ENCODE measurements at places on chromosomes 1 and 21.

GRCh38 chr1:99636647-99637175, 9.2 kb upstream of the PALMD start:
- DNase-seq, result no peak

DNA sequence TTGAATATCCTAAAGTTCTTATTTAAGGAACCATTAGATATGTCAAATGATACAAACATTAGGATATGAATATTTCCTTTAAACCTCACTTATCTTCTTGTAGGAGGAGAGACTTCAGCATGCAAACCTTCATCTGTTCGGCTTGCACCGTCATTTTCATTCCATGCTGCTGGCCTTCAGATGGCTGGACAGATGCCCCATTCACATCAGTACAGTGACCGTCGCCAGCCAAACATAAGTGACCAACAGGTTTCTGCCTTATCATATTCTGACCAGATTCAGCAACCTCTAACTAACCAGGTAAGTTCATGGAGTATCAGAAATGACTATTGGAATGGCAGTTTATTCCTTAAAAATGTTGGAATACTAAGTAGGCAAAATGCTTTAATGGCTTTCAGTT, 106.0 kb downstream of the DYRK1A start:
- DNase-seq, result no peak

- DNase-seq, result no peak
Observed at GRCh38 chr21:35026153-35026500, 23.0 kb downstream of the RUNX1 start.

GRCh38 chr1:151915061-151915686, 5.9 kb upstream of the THEM4 start:
- no peak for DNase-seq

DNA sequence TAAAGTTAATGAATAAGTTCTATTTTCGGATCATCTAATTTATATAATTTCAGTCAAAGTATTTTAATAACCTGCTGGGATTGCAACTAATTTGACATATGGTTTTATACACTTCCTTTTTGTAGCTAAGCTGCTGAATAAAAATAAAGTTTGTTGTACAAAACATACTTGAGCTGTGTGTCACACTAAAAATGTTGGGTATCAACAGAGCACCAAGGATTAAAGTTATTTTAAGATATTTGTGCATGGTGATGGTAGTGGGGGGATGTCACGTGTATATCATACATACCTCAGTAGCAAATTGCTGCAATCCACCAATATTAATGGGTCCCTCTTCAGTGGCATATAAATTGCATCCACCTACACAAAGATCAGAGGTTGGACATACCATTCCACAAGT, 199.6 kb downstream of the DPYD start:
- DNase-seq, result no peak

DNA sequence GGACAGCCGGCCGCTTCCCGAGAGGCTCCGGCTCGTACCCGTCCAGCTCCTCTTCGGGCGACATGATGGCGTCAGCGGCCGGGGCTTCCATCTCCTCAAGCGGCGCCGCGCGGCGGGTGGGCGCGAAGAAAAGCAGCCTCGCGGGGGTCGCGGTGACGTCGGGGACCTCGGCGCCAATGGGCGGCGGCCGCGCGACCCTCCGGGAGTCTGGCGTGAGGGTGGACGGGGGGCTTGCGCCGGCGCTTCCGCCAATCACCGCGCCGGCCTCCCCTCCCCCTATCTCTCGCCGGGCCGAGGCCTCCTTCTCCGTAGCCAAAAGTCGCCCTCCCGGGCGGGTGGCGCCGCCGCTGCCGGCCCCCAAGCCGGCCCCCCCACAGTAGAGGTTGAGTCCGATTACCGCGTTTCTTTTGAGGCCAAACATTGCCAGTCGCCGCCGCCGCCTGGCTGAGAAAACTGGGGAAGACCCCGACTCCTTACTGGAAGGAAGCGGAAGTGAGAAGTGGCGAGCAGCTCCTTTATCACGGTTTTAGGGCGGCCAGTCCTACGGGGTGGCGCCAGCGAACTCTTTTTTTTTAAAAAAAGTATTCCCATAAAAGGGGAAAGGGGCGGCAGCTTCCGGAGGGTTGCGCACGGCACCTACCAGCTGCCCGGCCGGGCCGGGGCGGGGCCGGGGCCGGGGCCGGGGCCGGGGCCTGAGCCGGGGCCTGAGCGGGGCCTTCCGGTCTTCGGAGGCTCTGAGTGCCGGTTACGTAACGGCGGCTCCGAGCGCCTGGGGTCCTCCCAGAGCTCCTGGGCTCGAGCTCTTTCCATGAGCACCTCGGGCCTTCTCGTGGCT, at the start of gene MCL1:
TSS of gene MCL1 (minus strand) at position 501 of the 835 bp plus-strand sequence. CDS start at position 421, 80 bp downstream.
- DNase-seq, result peak; percentile 90

- no peak for DNase-seq
Observed at GRCh38 chr1:116508085-116508983, 62.5 kb downstream of the CD58 start.

GRCh38 chr1:215669806-215670491, 102.8 kb downstream of the KCTD3 start:
- DNase-seq, result no peak

DNA sequence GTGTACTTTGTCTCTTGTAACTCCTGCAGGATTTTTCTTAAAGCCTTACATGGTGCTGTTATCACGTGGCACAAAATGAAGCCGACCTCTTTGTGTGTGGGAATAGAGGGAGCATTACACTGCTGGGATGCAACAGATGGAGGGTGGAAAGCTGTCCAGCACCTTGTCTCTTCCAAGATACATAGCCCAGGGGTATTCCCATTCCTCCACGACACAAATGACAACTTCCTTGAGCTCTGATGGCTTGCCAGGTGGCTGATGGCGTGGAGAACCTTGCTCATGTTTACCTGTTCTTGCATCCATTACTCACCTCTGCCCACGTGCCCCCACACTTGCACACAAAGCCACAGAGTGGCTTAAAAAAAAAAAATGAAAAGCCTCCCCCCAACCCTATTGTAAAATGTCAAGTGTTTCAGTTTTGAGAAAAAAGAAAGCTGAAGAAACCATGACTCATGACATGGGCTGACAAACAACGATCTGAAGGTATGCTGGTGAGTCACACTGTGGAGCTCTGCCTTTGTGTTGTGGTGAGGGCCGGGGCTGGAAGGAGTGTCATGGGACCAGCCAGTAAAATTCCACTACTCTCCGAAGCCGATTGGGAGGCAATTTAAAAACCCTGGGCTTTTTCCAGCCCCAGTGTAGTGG, 32.0 kb upstream of the ATP5PO start:
- peak; percentile 97 for DNase-seq

DNA sequence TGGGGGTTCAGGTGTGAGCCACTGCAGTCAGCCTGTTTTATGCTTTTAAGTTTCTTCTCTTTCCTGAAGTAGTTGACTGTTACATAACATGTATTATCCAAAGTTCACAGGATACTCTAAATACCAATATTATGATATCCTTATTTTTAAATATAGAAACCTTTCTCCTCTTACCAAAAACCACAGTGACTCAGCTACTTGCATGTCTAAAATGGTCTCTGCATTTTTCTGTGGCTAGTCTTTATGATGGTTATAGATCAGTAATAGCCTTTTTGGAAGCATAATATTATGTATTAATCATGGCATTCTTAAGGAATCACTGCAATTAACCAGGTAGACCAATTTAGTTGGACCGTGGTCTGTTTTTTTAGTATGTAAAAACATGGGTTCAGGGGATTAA, 210.8 kb upstream of the CACYBP start:
- DNase-seq, result peak; percentile 69

DNA sequence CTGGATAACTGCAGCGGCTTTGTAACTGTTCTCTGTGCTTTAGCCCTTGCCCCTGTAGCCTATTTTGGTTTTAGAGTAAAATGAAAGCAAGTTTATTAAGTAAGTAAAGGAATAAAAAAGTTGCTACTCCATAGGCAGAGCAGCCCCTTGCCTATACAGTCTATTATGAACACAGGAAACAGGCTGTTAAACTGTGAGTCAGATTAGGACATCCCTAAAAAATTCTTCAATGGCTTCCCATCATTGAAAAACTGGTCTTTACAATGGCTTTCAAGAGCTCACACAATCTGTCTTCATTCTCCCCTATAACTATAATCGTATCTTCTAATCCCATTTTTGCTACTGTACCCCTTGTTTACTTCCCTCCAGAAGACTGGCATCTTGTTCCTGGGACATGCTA, 43.0 kb downstream of the ATG4C start:
- no peak for DNase-seq

- peak; percentile 82 for DNase-seq
Observed at GRCh38 chr1:11550664-11551283, 71.8 kb downstream of the DISP3 start.

- DNase-seq, result no peak
Observed at GRCh38 chr1:26291433-26291832, 11.5 kb downstream of the SH3BGRL3 start.

Data from RWPE1 (cell line).